ENCODE measurements at places on chromosomes 5 and 9.

- DNase-seq = no peak
Measured at GRCh38 chr5:90408571-90409317, 812 bp downstream of the CETN3 start.

- DNase-seq = no peak
Measured at GRCh38 chr5:122091936-122092600, 14.0 kb upstream of the LOX start.

DNA sequence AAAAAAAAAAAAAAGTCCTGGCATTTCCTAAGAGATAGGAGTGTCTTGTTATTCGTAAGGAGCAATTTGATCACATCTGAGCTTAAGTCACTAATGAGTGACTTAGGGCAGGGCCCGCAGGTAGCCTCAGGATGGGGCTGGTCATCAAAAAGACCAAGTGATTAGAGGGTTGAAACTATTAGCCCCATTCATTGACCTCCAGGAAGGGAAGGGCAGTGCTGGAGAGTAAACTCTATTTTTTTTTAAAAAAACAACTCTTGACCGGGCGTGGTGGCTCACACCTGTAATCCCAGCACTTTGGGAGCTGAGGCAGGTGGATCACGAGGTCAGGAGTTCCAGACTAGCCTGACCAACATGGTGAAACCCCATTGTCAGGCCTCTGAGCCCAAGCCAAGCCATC, 46.2 kb upstream of the IQGAP2 start:
- DNase-seq = no peak

GRCh38 chr5:3650868-3651267, 55.2 kb downstream of the IRX1 start:
- DNase-seq = no peak

DNA sequence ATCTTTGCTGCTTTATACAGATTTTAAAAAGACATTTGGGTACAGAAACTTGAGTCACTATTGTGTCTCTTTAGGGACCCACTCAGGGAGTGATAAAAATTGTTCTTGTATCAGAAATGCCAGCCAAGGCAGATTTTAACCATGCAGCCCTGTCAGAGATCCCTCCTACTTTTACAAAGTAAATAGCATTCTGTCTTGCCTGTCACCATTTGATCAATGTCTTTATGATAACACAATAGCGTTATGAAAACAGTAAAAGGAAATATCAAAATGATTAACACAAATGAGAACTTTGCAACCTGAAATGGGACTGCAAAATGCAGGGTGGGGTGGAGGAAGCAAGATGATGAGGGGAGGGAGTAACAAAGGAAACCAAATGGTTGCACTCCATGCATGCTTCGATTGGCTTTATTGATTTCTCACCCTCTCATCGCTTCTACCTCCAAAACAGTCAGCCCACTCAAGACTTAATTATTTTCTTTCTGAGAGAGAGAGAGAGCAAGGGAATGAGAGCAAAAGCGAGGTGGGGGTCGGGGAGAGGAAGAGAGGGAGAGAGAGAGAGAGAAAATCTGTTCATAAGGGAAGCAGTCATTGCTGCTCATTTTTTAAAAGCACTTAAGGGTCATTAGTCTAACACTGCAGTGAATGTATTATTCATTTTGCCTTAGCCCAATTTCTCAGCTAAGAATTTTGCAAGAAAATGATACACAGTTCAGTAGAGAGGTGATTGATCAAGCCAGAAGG, 576.5 kb downstream of the CSNK1G3 start:
- DNase-seq = no peak

DNA sequence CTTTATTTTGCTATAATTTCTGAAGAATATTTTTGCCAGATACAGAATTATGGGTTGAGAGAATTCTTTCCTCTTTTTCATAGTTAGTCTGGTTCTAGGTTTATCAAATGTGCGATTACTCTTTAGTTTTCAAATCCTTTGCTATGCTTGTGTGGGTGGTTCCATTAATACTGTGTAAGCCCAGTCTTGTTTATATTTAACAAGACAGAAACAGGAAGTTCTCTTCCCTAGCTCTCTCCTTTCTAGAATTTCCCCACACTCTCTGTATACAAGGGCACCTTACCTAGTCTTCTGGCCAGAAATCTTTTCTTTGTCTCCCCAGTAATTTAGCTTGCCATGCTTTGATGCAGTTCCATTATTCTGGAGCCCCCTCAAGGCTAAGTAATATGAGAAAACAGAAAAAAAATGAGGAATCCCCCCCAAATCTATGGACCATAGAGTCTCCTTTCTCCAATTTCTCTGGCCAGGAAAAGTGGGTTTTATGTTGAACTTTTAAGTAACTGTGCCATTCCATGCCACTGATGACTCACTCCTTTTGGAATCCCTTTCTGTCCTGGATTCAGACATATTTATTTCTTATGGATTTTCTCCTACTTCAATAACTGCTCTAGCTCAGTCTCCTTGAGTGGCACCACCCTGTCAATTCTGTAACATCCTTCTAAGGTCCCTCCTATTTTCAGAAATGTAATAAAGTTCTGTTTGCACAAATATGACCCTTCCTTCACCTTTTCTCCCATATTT, 1714.1 kb downstream of the EFNA5 start:
- no peak for DNase-seq

GRCh38 chr5:109713453-109713852, 23.7 kb downstream of the MAN2A1 start:
- no peak for DNase-seq

DNA sequence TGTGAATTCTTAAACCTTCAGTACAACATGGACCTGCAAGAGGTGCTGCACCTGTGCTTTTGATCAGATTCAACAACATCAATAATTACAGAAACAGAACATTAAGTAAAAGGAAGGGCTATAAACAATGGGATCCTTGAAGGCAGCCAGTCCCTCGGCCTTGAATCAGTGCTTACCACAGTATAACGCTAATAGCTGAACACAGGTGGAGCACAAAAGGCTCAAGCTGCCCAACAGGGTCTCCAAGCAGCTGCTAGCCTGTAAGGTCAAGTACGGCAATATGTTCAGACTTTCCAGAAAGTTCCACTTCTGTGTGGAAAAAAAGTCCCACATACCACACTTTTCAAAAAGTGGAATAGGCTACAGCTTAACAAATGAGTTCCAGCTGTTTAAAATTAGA, 61.9 kb upstream of the ITGA1 start:
- no peak for DNase-seq

DNA sequence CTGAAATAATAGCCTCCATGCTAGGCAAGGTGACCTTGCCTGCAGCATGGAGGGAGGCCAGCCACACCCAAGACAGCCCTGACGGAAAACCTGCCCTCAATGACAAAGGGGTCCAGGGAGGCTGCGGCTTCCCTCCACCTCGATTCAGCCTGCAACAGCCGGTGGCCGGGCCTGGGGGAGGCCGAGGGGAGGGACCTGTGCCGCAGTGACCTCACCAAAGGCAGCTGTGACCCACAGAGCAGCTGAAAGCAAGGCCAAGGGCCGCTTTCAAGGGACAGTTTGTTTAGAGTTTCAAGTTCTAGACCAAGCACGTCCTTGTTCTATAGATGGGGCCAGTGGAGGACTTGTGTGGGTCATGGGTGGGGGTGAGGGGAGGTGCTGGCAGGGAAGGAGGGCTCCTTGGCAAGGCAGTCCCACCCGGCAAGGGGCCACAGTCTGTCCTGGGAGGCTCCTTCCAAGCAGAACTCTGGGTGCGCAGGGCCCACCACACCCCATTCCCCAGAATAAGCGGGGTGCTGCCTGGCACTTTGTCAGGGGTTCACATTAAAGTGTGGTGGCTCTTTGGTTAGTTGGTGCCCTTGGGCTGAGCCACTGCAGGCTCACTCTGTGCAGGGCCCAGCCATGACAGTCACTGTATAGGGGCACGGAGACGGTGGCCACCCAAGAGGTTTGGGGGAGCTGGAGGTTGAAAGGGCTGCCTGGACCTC, 226.5 kb downstream of the FANCC start:
- no peak for DNase-seq

DNA sequence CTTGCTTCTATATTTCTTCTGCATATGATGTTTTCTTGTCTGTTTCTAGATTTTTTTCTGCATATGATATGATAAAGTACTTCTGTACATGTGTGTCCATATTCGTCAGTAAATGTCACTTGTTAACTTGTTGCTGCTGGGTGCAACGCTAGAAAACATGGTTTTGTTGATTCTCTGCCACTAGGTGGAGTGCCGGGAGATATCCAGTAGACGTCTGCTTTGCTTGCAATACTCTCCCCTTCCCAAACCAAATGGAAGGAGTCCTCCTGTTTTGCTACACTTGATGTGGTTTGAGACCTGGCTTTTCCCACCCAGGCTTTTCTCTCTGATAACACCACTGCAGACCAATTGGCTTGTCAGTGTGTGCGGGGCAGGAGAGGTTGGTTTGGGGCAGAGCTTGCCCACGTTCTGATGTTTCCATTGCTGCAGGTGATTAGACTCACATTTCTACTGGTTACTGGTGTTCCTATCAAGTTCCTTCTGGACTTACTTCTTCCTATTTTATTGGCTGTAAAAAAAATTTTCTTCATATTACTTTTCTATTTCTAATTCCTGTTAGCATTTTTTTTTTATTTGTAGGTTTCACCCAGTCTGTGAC, 900.0 kb upstream of the CDH10 start:
- no peak for DNase-seq

- no peak for DNase-seq
Measured at GRCh38 chr5:124263680-124264491, 482.6 kb downstream of the ZNF608 start.

DNA sequence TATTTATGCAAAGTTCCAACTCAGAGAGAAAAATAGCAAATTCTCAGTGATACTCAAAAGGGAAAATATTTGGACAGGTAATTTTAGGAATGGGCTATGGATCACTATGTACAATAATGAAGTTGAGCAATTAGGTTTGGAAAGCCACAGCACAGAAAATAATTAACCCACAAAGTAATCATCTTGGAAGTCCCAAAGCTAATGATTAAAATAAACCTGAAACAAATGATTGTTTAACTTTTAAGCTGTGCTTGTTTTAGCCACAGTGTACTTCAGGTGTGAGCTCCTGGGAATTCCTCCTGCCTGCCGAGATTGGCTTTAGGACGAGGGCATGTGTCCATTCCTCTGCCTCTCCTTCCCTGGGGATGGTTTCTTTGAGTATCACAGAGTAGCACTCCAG, 403.9 kb downstream of the ZSWIM6 start:
- no peak for DNase-seq

- DNase-seq = no peak
Measured at GRCh38 chr5:109718632-109719031, 28.9 kb downstream of the MAN2A1 start.

DNA sequence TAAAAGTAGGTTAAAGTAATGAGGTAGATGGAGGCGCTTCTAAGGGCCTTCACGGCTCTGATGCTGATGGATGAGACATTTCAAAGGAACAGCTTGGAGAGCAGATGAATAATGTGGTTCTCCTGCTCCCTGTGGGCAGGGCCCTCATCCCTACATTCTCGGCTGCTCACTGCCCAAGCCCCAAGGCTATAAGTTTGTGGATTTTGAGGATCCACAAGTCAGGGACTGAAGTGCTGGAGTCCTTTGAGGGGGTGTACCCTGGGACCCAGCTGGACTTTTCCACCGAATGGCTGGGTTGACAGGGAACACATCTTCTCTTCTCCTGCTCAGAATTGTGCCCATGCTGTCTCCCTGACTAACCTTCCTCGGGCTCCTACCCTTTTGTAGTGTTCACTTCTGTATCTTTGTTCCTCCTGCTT, 21.4 kb upstream of the CXCL14 start:
- no peak for DNase-seq

DNA sequence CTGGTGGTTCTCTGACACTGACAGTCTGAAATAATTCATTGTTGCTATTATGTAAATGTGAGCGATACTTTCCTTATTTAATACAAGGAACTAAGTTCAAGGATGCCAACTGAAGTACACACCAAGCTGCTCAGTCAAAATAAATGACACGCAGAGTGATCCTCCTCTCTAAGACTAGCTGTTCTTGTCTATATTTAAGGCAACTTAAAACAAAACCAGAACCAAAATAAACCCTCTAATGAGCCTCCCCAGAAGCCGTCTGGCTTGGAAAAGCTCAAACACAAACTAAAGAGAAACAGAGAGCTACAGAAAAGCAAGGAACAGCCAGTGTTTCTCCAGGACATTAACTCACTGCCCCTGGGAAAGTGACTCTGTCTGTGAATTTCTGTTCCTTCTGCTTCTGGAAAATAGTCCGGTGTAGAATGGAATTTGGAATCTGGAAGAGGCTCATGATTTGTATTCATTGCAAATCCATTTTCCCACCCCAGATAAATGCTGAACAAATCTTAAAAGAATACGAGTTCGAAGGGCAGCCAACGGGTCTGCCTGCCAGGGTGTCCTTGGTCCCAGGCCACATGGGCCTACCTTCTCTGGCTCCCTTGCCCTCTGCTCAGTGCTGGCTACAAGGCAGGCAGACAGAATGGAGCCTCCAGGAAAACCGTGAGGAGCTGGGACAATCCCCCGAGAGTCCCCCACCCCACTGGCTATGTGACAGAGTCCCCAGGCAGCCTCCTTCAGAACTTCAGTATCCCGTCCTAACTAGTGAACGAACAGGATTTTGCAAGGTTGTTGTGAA, 14.8 kb downstream of the GGTA1 start:
- DNase-seq = no peak

DNA sequence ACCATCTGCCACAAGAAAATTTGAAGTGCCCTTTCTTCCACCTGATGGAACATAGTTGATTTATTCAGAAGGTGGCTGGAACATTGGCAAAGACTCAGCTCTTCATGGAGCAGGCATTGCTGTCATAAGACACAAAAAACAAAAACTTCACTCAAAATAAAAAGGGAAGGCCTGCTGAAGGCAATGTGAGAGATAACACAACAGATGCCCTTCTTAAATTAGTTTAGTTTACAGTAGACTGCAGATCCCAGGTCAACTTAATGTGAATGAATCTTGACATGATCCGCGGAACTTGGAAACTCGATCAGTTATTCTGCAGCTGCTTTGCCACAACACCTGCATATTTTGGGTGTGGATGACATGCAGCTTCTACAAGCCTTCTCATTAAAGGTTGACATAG, 159.8 kb upstream of the PLCXD3 start:
- DNase-seq = no peak

- peak; percentile 24 for DNase-seq
Measured at GRCh38 chr9:22395687-22396141, 50.9 kb upstream of the DMRTA1 start.

DNA sequence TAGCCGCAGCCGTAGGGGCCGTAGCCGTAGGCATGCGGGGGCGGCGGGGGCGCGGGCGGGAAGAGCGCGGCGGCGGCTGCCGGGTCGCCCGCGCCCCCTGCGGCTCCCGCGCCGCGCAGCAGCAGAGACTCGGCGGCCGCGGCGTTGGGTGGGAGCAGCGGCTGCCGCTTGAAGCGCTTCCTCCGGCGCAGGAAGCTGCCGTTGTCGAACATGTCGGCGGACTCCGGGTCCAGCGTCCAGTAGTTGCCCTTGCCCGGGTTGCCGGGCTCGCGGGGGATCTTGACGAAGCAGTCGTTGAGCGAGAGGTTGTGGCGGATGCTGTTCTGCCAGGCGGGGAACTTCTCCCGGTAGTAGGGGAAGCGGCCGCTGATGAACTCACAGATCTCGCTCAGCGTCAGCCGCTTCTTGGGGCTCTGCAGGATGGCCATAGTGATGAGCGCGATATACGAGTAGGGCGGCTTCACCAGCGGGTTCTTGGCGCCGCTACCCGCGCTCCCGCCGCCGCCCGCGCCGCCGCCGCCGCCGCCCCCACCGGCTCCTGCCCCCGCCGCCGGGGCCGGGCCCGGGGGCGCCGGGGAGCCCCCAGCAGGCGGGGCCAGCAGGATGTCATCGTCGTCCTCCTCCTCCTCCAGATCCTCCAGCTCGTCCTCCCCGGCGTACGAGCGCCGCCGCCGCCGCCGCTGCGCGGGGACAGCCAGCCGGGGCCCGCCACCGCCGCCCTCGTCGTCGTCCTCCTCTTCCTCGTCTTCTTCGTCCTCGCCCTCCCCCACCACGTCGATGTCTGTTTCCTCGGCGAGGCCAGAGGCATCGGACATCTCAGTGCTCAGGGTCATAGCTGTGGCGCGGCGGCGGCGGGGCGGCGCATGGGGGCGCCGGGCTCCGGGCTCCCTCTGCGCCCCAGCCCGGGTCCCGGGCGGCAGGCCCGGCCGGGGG, 781 bp downstream of the FOXD1 start:
- no peak for DNase-seq

Data from epithelial cell of prostate (primary cell).